ENCODE measurements at places on chromosomes 5 and 9.

GRCh38 chr5:149140197-149141002 lies 893 bp upstream of the ABLIM3 start:
- peak overlapping the region; percentile 73 for H3K4me3 ChIP-seq
- no peak overlapping the region for H3K27ac ChIP-seq
- H3K36me3 ChIP-seq: no peaks in the 10 kb centered on the region
- peaks cover 16% of the 10 kb centered on the region for H3K27me3 ChIP-seq
- no peak for DNase-seq

GRCh38 chr9:1535051-1535450 lies 480.1 kb upstream of the SMARCA2 start:
- H3K4me1 ChIP-seq: no peaks in the 10 kb centered on the region
- no peaks in the 10 kb centered on the region for H3K36me3 ChIP-seq
- no peak for DNase-seq
- H3K27me3 ChIP-seq: peaks cover 1% of the 10 kb centered on the region

DNA sequence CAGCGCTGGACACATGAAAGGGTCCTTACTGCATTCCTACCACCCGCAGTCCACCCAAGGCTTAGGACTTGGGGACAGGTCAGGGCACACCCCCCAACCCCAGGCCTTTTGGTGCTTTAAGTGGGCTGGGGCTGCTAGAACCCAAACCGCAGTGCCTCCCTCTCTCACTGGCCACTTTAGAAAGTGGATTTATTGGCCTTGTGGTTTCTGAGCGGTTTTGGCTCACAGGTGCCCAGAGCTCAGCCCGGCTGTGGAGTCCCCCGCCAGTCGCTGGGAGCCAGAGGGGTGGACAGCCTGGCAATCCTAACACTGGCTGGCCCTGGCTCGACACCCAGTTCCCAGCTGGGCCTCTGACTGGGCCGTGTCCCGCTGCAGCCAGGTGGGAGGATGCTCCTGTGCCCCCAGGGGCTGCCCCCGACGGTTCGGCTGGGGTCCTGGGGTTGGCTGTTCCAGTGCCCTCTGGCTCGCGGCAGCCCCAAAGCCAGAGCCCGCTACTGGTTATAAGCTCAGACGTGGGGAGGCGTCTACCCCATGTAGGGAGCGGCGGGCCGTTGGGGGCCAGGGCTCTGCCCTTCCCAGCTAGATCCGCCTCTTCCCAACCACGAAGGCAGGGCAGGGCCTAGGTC lies 65.2 kb upstream of the RNU6ATAC start:
- DNase-seq: no peak
- H3K27ac ChIP-seq: no peak overlapping the region
- H3K4me1 ChIP-seq: no peaks in the 10 kb centered on the region
- peaks cover 18% of the 10 kb centered on the region for H3K27me3 ChIP-seq
- H3K4me3 ChIP-seq: no peak overlapping the region

- peaks cover 16% of the 10 kb centered on the region for H3K4me1 ChIP-seq
- no peak for DNase-seq
- peaks cover 17% of the 10 kb centered on the region for H3K27me3 ChIP-seq
- no peak overlapping the region for H3K4me3 ChIP-seq
- H3K27ac ChIP-seq: no peak overlapping the region
These were observed 93.8 kb downstream of the PSD2 start for GRCh38 chr5:139889410-139889809.

GRCh38 chr9:106879439-106879882 lies 16.5 kb downstream of the ZNF462 start:
- H3K27ac ChIP-seq: no peak overlapping the region
- no peak overlapping the region for H3K4me3 ChIP-seq
- H3K36me3 ChIP-seq: no peaks in the 10 kb centered on the region
- H3K27me3 ChIP-seq: peaks cover 5% of the 10 kb centered on the region

Data from memory B cell (primary cell).